ENCODE measurements at places on chromosomes 5 and 9.

GRCh38 chr5:111781200-111781599 lies 24.2 kb upstream of the NREP start:
- no peak for DNase-seq

- peak; percentile 78 for DNase-seq
These were observed 9.1 kb downstream of the MAN1B1 start for GRCh38 chr9:137095664-137096517.

DNA sequence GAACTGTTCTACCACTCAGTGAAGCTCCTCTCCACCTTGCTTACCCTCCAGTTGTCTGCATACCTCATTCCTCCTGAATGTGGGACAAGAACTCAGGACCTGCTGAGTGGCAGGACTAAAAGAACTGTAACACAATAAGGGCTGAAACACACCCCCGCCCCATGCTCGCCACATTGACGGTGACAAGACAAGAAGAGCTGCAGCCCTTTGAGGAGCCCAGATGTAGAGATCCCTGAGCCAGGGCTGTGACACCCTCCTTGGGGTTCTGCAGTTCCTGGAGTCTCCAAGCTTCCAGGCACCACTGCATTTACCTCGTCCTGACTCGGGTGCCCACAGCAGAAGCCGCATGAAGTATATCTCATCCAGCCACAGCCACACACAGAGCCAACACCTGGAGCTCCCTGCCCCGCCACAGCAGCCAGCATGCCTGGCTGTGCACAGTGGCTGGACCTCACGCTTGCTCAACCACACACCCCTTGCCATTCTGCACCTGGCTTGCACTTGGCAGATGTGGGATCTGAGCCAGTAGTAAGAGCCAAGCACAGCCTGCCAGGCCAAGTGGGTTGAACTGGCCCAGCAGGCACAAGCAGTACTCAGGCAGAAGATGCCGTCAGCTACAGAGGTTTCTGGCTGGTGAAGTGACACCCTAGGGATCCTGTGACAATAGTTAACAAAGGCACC lies 166.1 kb downstream of the RNF180 start:
- no peak for DNase-seq

DNA sequence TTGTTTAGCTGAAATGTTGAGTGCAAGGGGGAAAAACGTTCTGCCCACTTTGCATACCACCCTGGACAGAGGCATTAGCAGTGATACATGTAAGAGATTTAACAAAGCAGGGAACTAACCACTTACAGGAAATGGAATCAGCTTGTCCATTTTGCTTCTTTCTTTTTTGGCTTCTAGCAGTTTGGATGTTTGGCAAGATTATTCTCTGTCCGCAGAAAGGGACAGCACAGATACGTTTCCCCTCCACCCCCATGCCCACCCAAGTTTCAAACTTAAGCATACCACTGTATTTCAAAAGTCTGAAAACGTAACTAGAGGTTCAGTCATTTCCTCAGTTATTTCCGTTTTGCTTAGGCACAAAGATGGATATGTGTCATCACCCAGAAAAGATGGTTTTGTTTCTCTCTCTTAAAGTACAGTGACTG lies 118.4 kb downstream of the GDNF start:
- no peak for DNase-seq

DNA sequence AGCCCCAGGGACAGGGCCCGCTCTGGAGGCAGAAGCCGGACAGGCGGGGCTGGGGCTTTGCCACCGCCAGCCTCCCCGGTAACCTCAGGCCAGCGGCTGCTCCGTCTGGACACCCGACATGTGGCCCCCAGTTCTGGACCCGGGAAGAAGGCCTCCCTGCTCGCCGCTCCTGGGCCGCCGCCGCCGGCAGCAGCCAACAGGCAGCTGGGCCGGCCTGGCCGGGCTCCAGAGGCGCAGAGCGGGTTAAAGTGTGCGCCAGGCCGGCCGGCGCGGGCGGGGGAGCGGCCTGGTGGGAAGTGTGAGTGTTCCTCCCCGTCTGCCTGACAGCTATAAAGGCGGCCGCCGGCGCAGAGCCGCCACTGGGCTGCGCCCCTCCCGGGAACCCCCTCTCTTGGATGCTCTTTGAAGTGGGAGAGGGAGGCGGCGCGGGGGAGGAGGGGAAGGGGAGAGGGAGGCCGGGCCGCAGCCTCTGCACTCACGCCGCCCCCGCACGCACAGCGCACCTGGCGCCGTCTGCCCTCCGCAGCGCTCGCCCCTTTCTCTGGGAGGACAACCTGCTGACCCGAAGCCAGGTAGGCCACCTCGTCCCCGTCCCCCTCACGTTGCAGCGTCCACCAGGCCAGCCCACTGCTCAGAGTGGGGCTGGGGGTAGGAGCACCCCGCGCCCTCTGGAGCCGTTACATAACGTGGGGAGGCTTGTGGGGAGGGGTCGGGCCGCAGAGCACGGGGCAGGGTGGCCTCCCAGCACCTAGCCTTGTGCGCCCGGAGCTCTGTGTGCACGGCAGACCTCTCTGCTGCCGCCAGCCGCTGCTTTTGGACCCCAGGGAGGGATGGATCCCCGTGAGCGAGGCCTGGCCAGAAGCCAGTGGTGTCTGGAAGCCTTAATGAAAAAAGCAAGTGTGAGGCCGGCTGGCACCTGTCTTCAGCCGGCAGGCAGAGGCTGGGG lies at the start of gene ADAMTSL2:
TSS of gene ADAMTSL2 (plus strand) at position 359 of the 946 bp plus-strand sequence. CDS start 2,009 bp downstream, outside the sequence.
- DNase-seq, result peak; percentile 36

- no peak for DNase-seq
These were observed 51.1 kb downstream of the NSUN2 start for GRCh38 chr5:6581559-6582426.

DNA sequence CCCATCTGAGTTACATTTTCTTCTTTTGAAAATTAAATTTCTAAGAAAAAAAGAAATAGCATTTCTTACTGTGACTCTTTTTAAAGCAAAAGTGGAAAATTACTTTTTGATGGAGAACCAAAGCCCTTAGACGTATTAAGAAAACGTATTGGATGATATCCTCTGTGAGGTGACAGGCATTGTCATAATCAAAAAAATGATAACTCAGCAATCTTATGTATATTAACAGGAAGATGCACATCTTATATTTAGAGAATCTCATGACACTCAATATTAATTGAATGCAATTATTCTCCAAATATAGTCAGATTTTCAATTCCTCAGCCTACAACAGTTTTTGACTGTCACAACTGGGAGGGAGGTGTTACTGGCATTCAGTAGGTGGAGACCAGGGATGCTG lies 25.1 kb downstream of the FGF10 start:
- no peak for DNase-seq

Data from activated T-cell treated with anti-CD3 and anti-CD28 coated beads for 48 hours (primary cell).